ENCODE measurements at places on chromosomes 7 and 10. TPM values are rescaled to one million over a fixed set of nuclear protein-coding genes. Genes with fewer than 3 reads are reported as not detected.

GRCh38 chr7:1922071-1922869, 252.2 kb downstream of the ELFN1 start:
- no peak for DNase-seq

DNA sequence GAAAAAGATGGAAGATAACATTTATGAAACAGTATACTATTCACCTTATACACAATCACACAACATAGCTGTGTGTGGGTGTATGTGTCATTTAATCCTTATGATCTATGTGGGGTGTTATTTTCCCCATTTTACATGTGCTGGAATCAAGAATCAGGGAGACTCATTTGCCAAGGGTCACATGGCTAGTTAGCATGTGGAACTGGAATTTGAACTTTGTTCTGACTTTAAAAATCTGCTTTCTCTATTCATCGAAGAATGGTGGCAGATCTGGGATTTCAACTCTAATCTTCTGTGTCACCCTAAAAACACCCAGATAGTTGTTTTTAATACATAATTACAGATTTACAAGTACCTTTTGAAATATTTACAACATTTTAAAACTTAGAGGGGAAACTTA, 65.2 kb downstream of the ADAM22 start:
- DNase-seq, result no peak

NPTX2 gene
- 0.46 TPM for total RNA-seq

BHLHA15 gene
- 8.1 TPM for total RNA-seq

ASZ1 gene
- not detected for total RNA-seq

DENND11 gene
- 18.9 TPM for total RNA-seq

NEURL1 gene
- 1.3 TPM for total RNA-seq
